ENCODE measurements at places on chromosomes 6 and 20.
A peak's percentile ranks its signal among the peaks of the same experiment; 100 is the strongest.

DNA sequence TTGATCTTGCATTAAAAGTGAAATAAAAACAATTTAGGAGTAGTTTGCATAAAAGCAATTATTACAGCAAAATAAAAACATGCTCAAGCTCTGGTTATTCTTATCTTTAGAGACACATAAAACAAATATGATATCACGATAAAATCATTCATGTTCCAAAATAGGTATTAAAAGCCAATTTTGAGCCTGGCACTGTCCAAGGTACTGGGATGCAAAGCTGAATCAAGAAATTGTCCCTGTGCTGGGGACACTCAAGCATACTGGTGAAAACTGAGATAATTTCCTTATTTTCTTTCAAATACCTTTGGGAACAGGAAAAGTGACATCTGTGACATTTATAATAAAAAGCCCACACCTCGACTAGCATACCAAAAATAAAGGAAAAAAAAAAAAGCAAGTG is 931 bp upstream of the MTCL3 start:
- no peak for DNase-seq

GRCh38 chr6:111559188-111560097 is 46.2 kb downstream of the TRAF3IP2 start:
- DNase-seq: no peak

DNA sequence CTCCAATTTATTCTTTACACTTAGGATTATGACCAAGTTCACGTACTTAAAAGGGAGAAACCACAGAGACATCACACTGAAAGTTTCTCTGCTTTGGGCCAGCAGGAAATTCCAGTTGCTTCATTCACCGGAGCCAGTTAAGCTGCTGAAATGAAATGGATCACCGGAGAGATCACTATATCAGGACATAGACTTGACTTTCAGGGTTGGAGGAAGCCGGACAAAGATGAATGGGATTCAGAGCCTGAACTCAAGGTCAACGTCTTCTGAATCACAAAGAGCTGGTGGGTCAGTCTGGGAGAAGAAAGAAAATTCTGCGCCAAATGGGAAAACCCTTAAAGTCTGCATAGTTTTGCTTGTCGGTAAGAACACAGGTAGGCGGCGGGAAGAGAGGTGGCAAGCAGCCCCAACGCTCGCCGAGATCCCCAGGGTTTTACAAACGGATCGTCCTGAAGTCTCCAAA is 81.9 kb upstream of the CCDC28A start:
- no peak for DNase-seq

GRCh38 chr20:62815066-62815991 is 1.5 kb upstream of the COL9A3 start:
- DNase-seq: no peak

- no peak for DNase-seq
Observed at GRCh38 chr6:2986722-2987221, 12.9 kb upstream of the NQO2 start.

DNA sequence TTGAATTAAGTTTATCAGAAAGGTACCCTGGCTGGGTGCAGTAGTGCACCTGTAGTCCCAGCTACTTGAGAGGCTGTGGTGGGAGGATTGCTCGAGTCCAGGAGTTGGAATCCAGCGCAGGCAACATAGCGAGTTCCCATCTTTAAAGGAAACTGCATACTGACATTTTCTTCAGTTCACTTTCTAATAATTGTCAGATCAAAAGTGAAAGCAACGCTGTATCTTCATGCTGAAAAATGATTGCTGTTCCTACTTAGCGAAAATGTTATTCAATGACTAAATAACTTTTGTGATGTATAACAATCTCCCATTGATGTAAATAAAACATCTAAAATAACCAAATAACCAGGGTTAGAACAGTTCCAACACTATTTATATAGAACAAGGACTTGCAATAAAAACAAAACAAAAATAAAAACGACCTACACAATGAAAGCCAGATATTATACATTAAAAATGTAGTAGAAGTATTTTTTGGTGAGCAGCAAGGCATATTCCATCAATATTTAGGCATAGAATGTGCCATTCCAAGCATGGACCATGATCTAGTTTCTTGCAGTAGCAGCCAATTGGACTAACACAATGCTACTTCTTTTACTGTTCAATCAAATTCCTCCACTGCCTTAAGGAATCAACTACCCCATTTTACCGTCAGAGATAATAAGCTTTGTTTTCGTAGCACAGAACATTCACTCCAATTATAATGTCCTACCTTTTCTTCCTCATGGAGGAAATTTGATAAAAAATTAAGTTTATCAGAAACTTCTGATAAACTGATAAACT is 1.5 kb downstream of the LATS1 start:
- DNase-seq: no peak

GRCh38 chr6:166031275-166031674 is 136.4 kb downstream of the TBXT start:
- no peak for DNase-seq

DNA sequence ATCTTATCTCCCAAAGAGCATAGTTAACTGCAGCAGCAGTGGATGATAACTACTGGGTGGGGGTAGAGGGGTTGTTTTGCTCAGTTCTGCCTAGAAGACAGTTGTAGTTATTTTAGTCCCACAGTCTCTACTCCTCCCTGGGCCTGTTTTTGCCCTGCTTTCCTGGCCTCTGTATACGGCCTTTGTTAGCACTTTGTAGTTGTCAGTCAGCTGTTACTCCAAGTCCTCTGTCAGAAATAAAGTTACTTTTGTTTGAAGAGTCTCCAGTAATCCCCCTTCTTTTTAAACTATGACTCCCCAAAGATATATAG is 113.9 kb downstream of the SLC16A10 start:
- DNase-seq: no peak

- no peak for DNase-seq
Observed at GRCh38 chr6:6826095-6826901, 237.8 kb downstream of the LY86 start.

- DNase-seq: no peak
Observed at GRCh38 chr6:25536781-25537180, 115.2 kb upstream of the SCGN start.

DNA sequence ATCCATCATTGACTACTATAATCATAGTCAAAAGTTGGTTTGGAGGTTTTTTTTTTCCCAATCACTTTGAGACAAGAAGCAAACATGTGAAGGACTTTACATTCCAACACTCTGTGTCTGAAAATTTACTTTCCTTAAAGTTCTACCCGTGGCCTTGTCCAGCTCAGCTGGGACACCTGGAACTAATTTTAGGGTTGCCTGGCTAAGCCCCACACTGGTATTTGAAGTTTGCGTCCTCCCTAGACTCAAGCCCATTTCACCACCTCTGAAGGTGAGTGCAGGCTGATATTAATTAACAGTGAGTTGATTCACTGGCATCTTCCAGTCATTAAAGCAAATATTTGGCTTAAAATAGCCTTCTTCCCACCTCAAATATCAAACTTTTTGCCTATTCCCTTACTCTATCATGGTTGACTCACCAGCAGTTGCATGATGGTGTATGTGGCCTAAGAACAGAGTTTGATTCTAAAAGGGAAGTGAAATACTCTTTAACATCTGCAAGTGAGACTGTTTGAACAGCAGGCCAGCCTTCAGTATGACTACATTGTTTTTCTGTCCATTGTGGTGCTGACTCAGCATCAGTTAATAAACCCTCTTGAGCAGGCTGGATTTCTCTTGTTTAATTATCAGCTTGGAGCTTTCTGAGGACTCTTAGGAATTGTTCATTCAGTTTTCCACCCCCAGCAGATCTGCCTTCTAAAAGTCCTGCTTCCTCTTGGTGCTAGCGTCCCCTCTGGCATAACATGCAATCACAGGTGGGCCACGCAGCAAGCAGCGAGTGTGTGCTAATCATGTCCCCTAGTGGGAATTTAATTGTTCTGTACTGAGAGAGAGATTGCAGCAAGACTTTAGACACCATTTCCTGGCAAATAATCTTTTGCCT is 1.8 kb upstream of the PRDM1 start:
- no peak for DNase-seq

GRCh38 chr6:84442208-84442607 is 214.8 kb upstream of the CEP162 start:
- no peak for DNase-seq

DNA sequence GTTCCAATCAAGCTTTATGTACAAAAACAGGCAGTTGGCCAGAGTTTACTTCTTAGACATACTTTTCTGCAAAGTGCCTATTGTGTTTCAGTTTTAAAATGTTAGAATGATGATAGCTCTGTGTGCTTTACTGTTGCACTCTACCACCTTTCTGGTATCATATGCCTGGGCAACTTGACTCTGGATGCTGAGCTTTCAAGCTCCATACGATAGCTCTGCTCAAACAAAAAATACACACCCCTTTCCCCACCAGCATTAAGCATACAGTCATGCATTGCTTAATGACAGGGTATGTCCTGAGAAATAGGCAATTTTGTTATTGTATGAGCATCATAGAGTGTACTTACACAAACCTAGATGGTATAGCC is 123.1 kb downstream of the RCAN2 start:
- no peak for DNase-seq

GRCh38 chr6:79949233-79949632 is 1.9 kb upstream of the ELOVL4 start:
- DNase-seq: peak; percentile 85

Data from CD4-positive, alpha-beta T cell (primary cell).